ENCODE measurements at places on chromosomes 6 and 20.

DNA sequence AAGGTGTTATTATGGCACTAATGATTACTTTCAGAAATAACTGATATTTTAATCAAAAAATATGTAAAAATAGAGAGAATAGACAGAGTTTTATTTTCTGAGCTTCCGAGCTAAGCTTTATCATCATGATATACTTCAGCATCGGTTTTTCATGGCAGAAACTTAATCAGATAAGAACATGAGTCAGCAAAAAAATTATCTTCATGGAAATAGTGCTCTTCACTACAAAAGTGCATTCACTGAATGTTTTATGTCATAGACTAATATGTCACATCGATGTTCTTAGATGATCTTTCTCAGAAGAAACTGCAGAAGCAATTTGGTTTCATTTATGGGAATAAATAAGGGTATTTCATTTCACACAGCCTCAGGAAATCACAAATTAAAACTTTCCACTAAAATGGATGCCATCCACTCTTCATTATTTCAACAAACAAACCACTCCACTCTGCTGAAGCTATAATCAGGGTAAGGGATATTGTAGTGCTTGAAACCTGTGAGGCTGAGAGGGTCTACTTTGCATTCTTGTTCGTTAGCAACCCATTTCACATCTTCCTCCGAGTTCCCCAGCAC is 10.2 kb upstream of the MAP3K7 start:
- DNase-seq, result no peak

DNA sequence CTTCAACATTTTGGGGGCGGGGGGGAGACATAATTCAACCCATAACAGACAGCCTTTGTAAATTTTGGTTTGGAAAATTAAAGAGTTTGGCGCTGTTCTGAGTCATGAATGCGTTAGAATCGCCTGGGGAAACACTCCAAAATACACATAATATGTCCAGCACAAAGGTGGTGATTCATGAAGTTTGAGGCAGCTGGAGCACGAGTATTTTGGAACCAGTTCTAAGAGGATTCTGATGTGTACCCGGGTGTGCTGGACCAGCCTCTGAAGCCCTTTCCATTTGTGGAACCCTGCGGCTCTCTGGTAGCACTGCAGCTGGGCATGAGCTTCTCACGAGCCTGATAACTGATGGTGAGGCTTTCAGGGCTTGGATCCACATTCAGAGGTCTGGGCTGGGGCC is 4.7 kb downstream of the GMPR start:
- DNase-seq, result no peak

GRCh38 chr6:52522655-52523054 is 54.2 kb downstream of the TRAM2 start:
- no peak for DNase-seq

- DNase-seq, result no peak
Observed at GRCh38 chr6:15560713-15561112, 102.1 kb downstream of the DTNBP1 start.

DNA sequence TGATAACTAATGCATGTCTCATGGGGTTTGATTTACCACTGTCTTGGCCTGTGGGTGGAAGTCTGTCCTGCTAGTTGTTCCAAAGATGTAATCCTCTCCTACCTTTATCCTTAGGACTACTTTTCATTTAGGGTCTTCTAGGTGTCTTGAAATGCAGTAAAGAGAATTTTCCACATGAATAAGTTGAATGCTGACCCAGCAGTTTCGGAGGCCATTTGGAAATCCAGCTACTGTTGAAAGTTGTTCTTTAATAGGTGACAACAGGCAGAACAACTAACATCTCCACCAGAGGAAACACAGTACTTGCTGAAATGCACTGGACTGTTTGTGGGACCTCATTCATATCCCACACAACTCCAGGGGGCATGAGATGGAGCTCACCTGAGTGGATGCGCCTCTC is 478.1 kb downstream of the BTBD3 start:
- no peak for DNase-seq

- DNase-seq, result no peak
Observed at GRCh38 chr6:96015518-96016333, at the start of gene FUT9. Gene FUT9, plus strand, starts transcription at chr6:96015974. Its CDS starts 187,182 bp downstream, at chr6:96203156.

Data from NCI-H1048 (cell line).